Naive thymus-derived CD4-positive, alpha-beta T cell (primary cell): ENCODE measurements at places on chromosomes 7 and 10. TPM values are rescaled to one million over a fixed set of nuclear protein-coding genes. Genes with fewer than 3 reads are reported as not detected.

Gene GRM3
- total RNA-seq = not detected

Gene DPP6
- total RNA-seq = not detected

Gene NRG3
- total RNA-seq = not detected

Gene PTEN
- 86.2 TPM for total RNA-seq

Gene AGBL3
- 2.1 and 3.1 TPM in 2 replicates for total RNA-seq

Gene CXCL12
- not detected for total RNA-seq

Gene CCDC186
- 40.7 TPM for total RNA-seq

Gene FGL2
- 3.0 TPM for total RNA-seq

Gene TUBB8
- total RNA-seq = not detected in 2 replicates

Gene GAD2
- not detected in 2 replicates for total RNA-seq

Gene LIPM
- total RNA-seq = not detected

Gene NUTM2D
- total RNA-seq = 3.9 TPM

Gene ZNF248
- total RNA-seq = 6.4 TPM

Gene TRIM8
- total RNA-seq = 58.2 TPM

Gene CYP3A7
- not detected for total RNA-seq

Gene MTERF1
- total RNA-seq = 17.2 TPM

Gene HDAC9
- 3.0 TPM for total RNA-seq

Gene TRIM73
- 33.2 TPM for total RNA-seq

Gene HOXA7
- total RNA-seq = not detected

Gene EGR2
- 0.60 TPM for total RNA-seq

Gene PNLIPRP3
- total RNA-seq = not detected

Gene PLEKHA1
- 5.4 and 5.9 TPM in 2 replicates for total RNA-seq

Gene PRXL2A
- total RNA-seq = 8.6 TPM

Gene ARID5B
- total RNA-seq = 57.3 and 60.8 TPM in 2 replicates

Gene IFIT1B
- total RNA-seq = not detected

Gene ADAP1
- 68.6 TPM for total RNA-seq

Gene HERPUD2
- 92.6 TPM for total RNA-seq

Gene SPAM1
- not detected for total RNA-seq

Gene SPDYE6
- total RNA-seq = not detected
